ENCODE measurements at places on chromosomes 11 and 22.

- no peak for DNase-seq
Observed at GRCh38 chr11:8086001-8086479, 5.0 kb downstream of the TUB start.

DNA sequence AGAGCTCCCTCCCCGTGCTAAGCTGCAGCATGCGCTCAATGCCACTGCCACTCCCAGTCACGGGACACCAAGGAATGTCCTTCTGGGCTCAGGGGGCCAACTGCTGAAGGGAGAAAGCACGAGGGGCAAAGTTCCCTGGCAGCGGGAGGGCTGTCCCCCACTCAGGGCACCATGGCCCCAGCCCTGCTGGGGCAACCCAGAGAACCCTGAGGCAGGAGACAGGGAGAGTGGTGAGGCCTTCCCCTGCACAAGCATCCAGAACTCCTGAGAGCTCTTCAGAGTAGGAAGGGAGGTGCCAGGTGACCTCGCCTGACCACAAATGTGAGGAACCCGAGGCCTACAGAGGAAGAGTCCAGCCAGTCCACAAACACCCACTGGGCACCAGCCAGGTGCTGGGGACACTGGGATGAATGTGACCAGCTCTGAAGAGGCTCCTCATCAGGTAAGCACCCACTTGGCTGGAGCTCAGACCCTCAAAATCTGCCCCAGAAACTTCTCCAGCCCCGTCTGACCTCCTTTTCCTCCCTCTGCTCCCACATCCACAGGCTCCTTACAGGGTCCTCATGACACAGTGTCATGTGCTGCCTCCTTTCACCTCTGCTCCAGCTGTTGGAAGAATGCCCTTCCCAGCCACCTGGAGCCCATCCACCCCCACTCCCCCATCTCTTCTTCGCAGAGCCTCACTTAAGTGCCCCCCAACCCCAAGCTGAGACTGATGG lies 15.6 kb downstream of the GDPD5 start:
- DNase-seq = no peak

- no peak for DNase-seq
Observed at GRCh38 chr22:35460688-35461087, 60.7 kb downstream of the MCM5 start.

DNA sequence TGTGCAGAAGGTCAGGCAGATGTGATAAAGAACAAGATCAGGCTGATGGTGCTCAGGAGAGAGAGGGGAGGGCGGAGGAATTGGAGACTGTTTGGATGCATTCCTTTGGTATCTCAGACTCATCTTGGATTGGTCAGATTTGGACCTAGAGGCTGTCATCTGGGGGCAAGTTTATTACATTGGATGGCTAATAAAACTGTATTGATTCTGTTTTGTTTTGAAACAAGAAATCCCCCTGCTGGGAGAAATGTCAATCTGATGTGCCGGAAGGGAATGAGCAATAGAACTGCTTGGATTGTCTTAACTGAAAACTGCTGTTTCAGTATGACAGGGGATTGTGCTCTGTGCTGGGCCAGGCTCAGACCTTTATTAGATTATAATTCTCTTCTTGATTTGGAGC lies 25.5 kb upstream of the CCDC90B start:
- DNase-seq = no peak

DNA sequence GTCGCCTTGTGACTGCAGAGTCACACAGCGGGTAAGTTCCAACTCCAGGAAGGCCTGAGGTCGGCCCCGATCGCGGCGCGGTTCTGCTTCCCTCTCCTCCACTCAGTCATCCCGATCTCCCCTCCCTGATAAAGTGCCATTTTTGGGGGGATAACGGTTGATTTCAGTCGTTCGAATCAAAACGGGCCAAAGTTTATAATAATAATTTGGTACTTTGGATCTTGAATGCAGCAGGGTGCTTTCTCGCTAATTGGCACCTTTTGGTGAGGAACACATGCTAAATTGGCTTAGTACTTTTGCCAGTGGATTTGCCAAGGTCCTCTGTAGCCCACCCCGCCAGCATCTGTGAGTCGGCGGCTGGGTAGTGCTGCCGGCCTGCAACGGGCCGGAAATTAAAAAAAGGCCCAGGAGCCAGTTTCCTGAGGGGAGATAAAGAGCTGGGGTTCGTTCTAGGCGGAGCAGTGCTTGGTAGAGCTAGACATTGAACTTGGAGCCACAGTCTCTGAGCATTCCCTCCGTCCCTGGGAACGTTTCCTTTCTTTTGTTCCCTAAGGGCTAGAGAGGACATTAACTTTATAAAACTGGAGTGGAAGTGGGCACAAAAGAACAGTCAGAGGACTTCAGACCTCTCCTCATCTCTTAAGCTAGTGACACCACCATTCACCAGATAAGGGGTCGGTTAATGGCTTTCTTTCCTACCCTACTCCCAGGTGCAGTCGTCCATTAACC lies 997 bp downstream of the UBE2L3 start:
- DNase-seq = no peak

DNA sequence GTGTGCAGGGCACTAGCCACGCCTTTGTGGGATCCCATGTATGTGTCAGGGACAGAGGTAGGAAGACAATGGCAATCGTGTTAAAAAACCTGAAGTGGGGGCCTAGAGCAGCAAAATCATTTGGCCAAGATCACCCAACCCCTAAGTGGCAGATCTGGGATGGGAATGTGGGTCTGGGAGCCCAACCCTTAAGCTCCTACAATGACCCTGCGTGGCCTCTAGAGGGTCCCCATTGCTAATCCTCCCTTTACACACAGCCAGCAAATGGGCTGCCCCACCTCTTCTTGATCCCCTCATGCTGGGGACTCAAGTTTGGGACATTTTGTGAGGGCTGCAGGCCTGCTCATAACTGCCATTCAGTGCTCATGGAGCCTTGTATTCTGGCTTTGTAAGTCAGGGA lies 73.2 kb upstream of the SUSD2 start:
- no peak for DNase-seq

GRCh38 chr11:101008961-101009689 lies 120.5 kb downstream of the PGR start:
- DNase-seq = no peak

GRCh38 chr11:27115051-27115650 lies 74.5 kb downstream of the BBOX1 start:
- DNase-seq = no peak

DNA sequence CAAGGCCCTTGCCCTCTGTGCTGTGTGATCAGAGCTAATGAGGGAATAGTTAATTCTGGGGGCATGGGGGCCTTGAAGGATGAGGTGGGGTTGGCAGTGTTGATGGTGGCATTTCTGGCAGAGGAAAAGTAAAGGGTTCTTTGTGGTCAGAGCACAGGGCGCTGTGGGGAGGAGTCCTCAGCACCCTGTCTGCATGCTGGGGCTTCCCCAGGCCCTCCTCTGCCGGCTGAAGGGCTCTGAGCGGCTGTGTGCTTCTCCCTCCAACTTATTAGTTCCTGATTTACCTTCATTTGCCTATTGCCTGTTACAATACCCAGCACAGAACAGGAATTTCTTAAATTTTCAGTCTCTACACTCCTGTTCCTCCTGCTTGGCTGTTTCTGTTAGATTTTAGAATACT lies 122.8 kb downstream of the HIPK3 start:
- DNase-seq = no peak

DNA sequence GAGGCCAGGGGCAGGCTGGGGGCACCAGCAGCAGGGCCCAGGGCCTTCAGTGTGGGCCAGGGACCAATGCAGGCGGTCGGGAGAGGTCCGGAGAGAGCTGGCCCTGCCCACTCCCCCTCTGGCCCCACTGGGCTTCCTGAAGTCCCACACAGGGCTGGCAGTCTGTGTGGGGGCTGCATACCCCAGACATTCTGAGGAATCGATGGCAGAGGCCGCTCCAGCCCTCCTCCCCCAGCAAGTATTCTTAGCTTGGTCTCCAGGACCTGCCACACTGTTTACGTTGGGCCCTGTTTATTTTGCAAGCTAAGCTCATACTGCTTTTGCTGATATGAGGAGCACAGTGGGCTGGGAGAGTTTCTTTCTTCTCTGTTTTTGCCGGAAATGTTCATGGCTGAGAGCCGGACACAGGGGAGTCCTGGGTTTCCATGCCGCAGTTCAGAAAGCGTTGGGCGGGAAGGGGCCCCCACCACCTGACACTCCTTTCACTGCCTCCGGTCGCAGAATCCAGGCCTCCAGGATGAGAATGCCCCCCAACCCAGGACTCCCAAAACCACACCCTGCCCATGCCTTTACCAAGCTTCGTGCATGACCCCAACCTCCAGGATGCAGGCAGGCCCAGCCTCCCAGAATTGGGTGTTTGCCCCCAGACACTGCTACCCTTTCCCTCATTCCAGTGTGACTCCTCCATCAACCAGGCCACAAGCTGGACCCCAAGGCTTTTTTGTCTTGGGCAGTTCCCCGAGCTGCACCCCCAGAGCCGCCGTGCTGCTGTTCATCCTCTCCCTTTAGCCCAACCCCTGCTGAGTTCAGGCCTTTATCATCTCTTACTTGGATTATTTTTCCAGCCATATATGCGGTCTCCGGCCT lies 81.8 kb upstream of the KCNQ1OT1 start:
- peak; percentile 62 for DNase-seq

GRCh38 chr11:78786746-78787145 lies 212.1 kb upstream of the NARS2 start:
- DNase-seq = no peak

DNA sequence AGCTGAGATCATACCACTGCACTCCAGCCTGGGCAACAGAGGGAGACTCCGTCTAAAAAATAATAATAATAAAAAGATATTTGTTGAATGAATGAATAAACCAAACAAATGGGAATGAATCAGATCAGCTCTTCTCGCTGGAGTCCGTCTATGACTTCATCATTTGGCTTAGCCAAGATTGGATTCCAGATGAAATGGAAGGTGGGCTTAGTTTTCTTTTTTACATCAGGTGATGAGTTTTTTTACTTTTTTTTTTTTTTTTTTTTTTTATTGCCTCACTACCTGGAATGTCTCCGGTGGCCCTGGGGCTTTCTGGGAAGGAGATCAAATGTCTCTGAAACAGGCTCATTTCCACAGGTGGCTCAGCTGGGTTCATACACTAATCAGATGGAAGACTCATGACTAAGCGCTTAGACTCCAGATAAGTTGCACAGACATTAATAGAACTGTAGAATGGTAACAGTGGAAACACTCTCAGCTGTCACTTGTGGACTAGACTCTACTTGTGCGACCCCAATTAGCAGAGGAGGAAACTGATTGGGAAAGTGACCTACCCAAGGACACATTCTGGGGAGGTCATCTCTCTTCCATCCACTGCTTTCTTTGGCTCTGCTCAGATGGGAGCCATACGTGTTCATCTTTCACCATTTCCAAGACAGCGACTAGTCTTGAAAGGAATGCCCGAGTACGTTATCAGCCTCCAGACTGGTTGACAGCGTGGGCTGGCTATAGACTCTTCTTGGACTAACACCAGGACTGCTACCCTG lies 20.5 kb upstream of the RBFOX2 start:
- no peak for DNase-seq

DNA sequence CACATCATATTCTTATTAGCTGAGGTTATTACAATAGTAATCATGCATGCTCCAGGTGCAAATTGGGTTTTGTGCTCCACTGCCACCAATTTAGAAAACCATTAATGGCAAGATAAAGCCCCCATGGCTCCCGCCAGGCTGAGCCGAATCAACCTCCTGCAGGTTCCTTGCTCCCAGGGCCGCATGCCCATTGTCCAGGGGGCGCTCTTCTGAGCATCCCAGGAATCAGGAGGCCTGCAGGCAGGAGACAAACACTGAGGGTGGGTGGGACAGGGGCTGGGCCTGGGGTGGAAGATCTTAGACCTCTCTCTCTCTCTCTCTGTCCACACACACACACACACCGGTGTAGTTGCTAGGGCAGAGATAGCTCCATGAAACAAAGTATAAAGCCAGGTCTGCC lies 57.4 kb downstream of the BUD13 start:
- DNase-seq = no peak

DNA sequence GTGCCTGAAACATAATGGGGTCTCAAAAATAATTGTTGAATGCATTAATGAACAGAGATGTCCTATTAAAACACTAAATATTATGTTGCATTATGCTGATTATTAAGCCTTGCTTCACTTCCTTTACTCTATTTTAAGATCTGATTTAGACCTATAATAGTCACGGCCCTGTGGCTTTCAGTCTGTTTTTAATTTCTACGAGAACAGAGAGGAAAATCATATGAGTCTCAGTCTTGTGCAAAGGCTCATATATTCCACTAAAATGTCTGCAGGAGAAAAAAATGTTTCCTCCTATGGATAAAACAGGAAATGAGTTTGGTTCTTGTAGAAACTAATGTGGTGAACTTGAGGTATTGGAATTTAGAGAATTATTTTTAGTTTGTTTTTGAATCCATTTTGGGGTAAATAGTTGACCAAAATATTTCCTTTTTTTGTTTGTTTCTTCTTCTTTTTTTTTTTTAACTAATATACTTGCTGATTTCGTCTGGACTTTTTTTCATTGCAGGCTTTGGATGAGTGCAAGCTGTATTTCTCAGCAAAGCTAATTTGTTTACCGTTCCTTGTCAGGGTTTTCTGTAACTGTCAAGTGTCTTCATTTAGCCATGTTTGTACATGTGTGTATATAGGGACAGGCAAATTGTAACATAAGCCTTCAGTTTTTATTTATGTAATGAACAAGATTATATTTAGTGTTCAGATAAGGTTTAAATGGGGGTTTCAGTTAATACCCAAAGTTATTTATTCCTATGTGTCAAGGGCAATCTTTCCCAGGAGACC lies 139.1 kb upstream of the DDI1 start:
- DNase-seq = no peak

DNA sequence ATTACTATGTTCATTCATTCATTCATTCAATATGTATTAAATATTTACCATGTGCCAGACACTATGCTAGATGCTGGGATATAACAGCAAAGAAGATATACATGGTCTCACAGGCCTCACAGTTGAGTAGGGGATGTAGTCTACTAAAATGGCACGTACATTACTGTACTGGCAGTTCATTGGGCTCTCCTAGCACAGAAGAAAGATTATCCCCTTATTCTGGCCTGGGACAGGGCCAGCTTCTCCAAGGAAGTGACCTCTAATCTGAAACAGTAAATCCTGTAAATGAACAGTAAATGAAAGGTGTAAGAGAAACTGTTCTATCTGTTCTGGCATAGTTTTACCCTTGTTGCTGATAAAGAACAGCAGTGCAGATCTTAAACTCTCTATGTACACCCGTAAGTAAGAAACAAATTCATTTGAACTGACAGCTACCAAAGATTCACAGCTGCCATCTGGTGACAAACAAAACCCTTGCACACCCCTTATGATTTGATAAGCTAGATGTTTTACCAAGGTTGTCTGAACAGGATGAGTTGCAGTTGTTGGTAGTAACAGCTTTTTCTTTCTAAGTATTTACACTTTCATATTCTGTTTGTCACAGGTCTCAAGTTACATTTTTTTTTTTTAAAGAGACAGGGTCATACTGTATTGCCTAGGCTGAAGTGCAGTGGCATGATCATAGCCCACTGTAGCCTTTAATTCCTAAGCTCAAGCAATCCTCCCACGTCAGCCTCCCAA lies 263.1 kb downstream of the TMEM135 start:
- no peak for DNase-seq

- no peak for DNase-seq
Observed at GRCh38 chr11:45365961-45366618, 79.9 kb upstream of the SYT13 start.

- DNase-seq = no peak
Observed at GRCh38 chr11:9146477-9146876, 55.1 kb upstream of the SCUBE2 start.
